ENCODE measurements at places on chromosomes 4 and X.

DNA sequence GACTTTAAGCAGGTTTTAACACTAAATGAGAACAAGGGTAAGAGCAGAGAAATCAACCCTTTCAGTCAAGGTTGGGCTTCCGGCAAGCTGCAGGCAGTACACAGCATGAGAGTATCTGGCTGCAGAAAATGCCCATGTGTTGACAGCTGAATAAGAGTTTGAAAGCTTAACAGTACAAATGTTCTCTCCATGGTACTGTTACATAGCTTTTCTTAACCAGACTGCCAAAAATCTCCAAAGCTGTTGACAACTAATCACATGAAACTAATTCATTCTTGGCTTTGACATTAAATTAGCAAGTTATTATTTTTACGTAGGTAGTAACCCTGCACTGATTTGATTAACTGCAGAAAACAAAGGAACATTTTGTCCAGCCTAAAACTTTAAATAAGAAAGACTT is 153.5 kb downstream of the SLC10A7 start:
- DNase-seq: no peak

DNA sequence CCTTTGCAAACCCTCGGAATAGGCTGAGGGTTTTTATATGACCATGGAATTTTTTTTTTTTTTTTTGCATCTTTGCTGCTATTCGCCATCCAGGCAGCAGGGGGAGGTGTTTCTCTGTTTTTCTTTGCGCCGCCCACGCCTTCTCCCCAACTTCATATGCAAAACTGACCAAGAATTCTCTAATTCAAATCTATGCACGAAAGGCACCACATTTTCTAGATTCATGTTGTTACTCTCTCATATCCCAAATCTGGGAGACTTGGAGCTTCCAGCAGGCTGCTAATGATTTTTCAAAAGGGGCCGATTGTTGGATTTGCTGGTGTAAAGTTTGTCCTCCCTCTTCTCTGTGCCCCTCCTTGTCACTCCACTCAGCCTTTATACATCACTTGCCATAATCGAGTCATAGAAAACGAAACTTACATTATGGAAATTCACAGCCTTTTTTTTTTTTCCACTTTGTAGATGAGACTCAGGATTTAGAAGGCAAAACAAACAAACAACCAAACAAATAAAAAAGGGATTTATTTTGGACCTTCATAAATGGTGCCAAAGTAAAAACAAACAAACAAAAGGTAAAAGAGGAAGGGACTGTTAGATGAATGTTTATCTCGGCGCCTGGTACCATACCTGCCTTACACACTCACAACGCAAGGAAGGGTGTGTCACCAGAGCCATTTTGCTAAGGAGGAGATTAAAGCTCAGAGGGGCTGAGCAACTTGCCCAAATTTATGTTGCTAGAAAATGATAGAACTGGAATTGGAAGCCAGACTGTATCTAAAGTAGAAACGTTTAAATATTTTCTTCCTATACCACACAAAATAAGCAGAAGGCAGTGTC is 29.3 kb upstream of the BOD1L1 start:
- DNase-seq: peak; percentile 70

DNA sequence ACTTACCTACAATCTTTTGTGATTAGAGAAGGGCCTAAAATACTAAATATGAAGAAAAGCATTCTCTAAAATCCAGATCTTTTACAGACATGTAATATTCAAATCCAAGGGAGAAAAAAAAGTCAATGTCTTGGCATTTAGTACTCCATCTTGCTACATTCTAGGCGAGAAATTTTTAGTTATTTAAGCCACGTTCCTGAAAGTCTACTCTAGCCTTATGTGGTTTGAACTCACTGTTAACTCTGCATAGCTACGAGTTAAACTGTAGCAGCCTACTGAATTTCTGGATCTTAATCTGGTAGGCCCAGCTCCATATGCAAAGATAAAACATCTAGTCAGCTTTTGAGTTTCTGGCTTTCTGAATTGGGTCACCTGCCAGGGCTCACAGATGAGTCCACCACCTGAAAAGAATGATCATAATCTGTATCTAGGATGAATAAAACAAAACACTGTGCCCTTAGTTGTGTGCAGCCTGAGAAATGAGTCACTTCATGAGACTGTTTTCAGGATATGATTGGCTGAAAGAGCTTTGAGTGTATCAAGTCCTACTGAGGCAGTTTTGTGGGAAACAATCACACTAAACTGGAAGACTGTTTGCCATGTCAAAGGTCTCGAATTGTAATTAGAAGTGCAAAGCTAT is 3.2 kb upstream of the NEK1 start:
- no peak for DNase-seq

GRCh38 chr4:173181848-173182247 is 13.2 kb downstream of the GALNT7 start:
- no peak for DNase-seq

- no peak for DNase-seq
Observed at GRCh38 chr4:3231471-3231870, 17.5 kb upstream of the MSANTD1 start.

- DNase-seq: no peak
Observed at GRCh38 chr4:152165146-152165545, 370.7 kb downstream of the FBXW7 start.

GRCh38 chr4:123945301-123945700 is 548.7 kb downstream of the SPRY1 start:
- DNase-seq: no peak

DNA sequence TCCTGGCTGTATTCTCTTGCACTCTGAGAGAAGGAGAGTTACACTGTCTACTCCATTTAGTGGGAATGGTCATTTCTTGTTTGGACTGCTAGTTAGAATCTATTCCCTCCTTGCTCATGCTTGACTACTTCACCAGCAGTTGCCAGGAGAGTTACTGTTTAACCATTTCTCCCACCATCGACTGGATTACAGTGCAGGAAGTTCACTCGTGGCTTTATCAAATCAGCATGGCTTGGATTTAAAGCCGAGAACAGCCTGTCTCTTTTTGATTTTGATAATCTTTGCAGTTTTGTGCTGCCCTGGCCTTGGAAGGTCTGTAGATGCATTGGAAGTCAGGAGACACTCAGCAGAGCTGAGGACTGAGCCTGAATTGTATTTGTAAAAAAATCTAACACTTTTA is 3.2 kb downstream of the GBA3 start:
- no peak for DNase-seq

GRCh38 chr4:10577018-10577417 is 107.5 kb downstream of the CLNK start:
- no peak for DNase-seq

- DNase-seq: no peak
Observed at GRCh38 chr4:80156410-80156809, 40.9 kb upstream of the PRDM8 start.

DNA sequence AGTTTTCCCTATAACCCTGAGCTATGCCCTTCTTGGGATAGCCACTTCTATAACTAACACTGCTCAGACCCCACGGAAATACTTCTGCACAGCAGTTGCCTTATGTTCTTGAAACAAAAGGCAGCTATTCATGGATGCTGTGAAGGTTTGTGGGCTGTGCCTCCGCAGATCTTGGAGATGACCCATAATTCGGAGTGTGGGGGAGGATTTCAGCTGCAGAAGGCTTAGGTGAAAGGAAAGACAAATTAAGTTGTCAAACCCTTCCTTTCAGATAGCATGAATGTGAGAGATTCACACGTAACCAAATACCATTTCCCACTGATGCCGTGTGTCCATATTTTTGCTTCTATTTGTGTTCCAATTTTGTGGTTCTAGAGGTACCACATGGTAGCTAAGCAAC is 38.1 kb upstream of the NYX start:
- DNase-seq: no peak

DNA sequence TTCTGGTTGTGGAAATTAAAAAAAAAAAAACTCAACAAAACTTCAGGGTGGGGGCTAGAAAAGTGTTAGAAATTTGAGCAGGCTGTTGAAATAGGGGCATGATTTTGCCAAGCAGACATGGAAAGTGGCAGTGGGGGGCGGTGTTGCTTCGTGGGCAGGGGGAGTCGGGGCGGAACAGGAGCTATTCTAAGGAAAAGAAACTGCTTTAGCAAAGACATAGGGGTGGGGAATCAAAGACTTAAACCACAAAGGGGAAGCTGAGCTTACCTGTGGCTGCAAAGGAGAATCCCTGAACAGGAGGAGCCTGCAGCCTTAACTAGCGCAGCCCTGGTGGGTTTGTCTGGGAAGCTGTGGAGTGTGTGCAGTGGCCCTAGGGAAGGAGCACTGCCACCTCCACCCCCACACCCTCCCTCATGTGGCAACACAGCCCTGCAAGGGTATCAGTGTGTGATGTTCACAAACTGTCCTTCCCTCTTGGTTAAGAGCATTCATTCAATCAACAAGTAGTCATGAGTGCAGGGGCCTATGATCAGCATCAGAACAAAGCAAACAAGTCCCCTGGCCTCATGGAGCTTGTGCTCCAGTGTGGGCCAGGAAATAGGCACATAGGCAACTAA is 20.5 kb downstream of the SEL1L3 start:
- peak; percentile 45 for DNase-seq
